CD8-positive, alpha-beta memory T cell (primary cell): ENCODE measurements at places on chromosomes 2 and 18. TPM values are rescaled to one million over a fixed set of nuclear protein-coding genes. Genes with fewer than 3 reads are reported as not detected.

DNA sequence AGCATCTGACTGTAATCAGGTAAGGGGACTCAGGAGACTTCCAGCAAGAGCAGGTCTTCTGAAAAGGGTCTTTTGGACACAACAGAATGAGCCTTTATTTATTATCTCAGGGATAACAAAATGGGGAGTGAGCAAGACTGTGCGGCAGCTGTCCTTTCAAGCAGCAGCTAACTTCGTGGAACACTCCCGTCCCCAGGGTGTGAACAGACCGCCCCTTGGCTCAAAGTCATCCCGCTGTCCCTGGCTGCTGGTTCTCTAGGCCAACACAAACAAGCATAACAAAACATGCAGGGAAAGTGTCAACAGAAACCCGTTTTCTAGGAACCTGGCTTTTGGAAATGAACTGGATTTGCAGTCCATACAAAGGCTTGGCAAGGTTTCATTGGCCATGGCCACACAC, 787.9 kb upstream of the FANCL start:
- no peak for DNase-seq

- DNase-seq, result no peak
Observed at GRCh38 chr2:100146657-100146960, 4.2 kb upstream of the AFF3 start.

- DNase-seq, result no peak
Observed at GRCh38 chr2:81481242-81481993, 1176.9 kb upstream of the LRRTM1 start.

NOL4 gene
- not detected for total RNA-seq
